ENCODE measurements at places on chromosomes 7 and 10. TPM values are rescaled to one million over a fixed set of nuclear protein-coding genes. Genes with fewer than 3 reads are reported as not detected.

Gene HOXA6
- total RNA-seq = 3.1 TPM

Gene LRRC61
- total RNA-seq = 3.9 TPM

GRCh38 chr7:64839910-64840309, 45.7 kb downstream of the ZNF138 start:
- DNase-seq = no peak

GRCh38 chr7:68470836-68471435, 1127.3 kb upstream of the AUTS2 start:
- no peak for DNase-seq

DNA sequence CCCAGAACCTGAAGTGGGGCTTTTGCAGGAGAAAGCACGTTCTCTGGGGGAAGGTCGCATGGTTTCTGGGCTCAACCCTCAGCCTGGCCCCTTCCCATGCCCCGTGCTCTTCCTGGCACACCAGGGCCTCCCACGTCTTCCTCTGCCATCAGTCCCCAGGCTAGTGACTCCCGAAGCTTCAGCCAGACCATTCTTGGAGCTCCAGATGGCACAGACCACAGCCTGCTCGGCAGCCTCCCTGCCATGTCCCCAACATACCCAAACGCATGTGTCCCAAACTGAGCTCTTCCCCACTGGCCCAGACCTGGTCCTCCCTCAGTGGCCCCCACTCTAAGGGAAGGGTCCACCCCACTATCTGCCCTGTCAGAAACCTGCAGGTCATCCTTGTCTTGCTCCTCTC, 47.0 kb downstream of the CLRN3 start:
- DNase-seq = peak; percentile 69

GRCh38 chr7:2353113-2353935, 1.3 kb upstream of the EIF3B start:
- DNase-seq = no peak

Gene CFTR
- 0.22 TPM for total RNA-seq

GRCh38 chr10:92111336-92111939, 179.4 kb downstream of the CPEB3 start:
- DNase-seq = no peak

GRCh38 chr7:36115448-36116321, 37.4 kb upstream of the EEPD1 start:
- DNase-seq = no peak

GRCh38 chr10:104638861-104639589, 2.1 kb upstream of the SORCS3 start:
- DNase-seq = no peak

GRCh38 chr7:108000875-108001763, 1.8 kb downstream of the LAMB1 start:
- DNase-seq = no peak

DNA sequence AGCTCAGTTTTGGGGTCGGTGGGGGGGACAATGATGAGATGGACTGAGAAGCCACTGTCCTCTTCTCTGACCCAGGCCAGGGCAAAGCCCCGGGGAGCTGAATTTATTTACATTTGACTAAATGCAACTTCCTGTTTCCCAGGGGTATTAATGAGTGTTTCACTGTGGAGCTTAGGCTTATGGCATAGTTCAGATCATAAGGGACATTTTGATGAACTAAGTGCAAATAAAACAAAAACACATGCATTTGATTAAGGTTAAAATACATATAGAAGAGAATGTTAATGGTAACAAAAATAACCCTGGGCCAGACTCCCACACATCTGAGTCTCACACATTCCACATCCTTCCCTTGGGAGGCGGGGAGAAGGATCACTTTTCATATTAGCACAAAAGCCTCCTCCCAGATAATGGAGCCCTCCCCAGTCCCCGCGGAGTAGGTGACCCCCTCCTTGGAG, 320.6 kb downstream of the FRMD4A start:
- DNase-seq = no peak

- DNase-seq = no peak
These were observed 448 bp downstream of the ITGA8 start for GRCh38 chr10:15719049-15719898.

GRCh38 chr10:133568287-133568614, 2.9 kb upstream of the SYCE1 start:
- no peak for DNase-seq

GRCh38 chr7:30382607-30383006, 96.0 kb downstream of the NOD1 start:
- no peak for DNase-seq

DNA sequence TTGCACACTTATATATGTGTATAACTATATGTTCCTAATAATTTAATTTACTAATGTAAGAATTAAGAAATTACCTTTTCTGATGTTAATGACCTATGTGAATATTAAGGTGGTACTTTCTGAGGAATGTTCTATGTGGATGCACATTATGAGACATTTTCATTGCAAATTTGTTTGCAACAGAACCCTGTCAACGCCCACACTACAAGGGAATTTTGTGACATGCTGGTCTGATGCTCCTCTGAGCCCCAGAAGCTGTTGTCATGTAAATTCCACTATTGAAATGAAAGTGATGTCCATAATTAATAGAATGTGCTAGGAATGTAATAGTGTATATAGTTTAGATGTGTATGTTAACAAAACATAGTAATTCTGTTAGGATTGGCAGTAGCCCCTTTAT, 4.5 kb downstream of the GRM3 start:
- no peak for DNase-seq

GRCh38 chr10:105148921-105149320, 507.8 kb downstream of the SORCS3 start:
- DNase-seq = no peak

DNA sequence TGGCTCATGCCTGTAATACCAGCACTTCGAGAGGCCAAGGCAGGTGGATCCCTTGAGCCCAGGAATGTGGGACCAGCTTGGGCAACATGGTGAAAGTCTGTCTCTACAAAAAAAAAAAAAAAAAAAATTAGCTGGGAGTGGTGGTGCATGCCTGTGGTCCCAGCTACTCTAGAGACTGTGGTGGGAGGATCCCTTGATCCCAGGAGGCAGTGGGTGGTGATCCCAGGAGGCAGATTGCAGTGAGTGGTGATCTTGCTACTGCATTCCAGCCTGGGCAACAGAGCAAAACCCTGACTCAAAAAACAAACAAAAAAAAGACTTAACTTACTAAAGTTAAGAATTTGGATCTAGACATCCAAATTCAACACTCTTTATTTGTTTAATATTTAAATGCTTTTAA, 10.2 kb upstream of the ADO start:
- no peak for DNase-seq

Gene CYP3A7
- not detected for total RNA-seq

Gene SPDYE16
- not detected for total RNA-seq

Gene PPP1R3C
- 3.0 TPM for total RNA-seq

GRCh38 chr7:95312561-95312960, 11.8 kb downstream of the PON1 start:
- no peak for DNase-seq

GRCh38 chr7:515628-516027, 4.0 kb downstream of the PDGFA start:
- DNase-seq = no peak
